Activated T-helper 1 cell treated with anti-CD3 and anti-CD28 coated beads, Interleukin-2, amount 50 U/mL, for 16 hours (primary cell): ENCODE measurements at places on chromosomes 13 and 19.

- DNase-seq = peak; percentile 31
Observed at GRCh38 chr19:13234518-13234917, 84.3 kb downstream of the IER2 start.

DNA sequence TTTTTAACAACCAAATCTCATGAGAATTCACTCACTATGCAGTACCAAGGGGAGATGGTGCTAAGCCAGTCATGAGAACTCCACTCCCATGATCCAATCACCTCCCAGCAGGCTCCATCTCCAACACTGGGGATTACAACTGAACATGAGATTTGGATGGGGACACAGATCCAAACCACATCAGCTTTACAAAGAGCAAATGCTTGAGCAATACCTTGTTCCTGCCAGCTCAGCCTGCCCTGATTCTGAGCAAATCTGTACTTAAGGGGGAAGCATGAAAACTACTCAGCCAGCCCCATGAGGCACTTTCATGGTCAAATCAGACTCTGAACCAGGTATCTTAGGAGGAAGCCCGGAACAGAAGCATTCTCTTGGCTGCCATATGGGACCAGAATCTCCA lies 259.9 kb downstream of the TBC1D4 start:
- DNase-seq = no peak

GRCh38 chr13:99959540-99960230 lies 11.9 kb downstream of the ZIC5 start:
- no peak for DNase-seq

DNA sequence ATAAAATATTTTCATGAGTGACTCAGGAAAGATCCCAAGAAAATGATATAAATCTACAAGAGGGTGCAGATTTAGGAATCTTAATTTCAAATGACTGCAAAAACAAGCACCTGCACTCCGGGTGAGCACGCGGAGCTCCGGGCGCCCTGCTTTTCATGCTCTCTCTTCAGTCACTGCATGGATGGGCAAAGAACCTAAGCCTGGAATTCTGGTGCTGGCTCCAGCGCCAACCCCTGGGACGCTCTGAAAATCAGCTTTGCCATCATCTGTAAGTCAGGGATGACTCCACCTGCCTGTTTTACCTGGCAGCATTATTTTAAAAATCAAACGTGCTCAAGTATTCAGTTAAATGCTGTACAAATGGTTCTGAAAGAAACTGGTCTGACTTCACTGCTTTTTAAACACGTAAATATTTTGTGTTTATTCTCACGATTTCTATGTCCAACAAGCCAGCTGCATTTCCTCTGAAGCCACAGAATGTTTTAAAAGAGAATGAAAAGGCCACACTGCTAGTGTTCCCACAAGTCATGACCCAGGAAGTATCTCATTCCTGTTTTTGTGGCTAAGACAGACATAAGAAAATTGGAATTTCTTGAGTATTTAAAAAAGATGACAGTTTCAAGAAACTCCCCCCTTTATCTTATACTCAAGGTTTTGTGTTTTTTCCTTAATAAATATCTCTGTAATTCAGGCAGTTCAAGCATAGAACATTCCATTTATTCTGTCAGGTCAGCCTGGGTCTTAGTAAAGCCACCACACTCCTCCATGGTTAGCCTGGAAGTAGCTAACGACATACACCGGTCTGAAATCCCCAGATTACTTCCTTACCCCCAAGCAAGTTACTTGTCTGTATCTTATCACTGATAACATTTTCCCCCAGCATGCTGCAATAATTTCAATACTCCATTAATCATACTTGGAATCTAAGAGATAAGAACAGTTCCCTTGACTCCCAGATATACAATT lies 81.1 kb downstream of the COL4A1 start:
- DNase-seq = no peak

GRCh38 chr19:7655581-7655980 lies 13.3 kb upstream of the RETN start:
- DNase-seq = no peak

DNA sequence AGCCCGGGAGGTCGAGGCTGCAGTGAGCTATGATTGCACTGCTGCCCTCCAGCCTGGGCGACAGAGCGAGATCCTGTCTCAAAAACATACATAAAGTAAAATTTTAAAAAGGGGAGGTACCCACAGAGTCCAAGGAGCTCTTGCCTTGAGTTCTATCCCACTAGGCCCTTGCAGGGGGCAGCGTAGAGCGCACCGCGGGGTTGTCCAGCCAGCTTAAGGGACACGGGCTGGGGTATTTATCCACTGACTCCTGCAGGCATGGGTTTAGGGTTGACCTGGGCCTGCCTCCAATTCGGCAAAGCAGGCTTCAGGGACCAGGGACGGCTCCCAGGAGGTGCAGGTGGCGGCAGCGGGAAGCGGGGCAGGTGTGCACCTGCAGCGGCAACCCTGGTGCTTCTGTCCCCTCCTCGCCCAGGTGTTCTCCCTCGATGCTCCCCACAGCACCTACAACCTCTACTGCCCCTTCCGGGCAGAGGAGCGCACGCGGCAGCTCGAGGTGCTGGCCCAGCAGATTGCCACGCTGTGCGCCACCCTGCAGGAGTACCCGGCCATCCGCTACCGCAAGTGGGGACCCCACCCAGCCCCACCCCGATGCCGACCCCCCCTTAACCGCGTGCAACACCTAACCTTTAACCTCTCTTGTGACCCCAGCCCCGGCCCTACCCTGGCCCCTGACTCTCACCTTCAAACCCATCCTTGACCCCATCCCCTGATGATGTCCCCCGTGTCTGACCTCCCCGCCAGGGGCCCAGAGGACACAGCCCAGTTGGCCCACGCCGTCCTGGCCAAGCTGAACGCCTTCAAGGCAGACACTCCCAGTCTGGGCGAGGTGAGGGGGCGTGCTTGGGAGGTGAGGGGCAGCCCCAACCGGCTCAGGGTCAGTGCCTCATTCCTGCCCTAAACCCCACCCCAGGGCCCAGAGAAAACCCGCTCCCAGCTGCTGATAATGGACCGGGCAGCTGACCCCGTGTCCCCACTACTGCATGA lies 4.7 kb downstream of the STXBP2 start:
- DNase-seq = no peak

DNA sequence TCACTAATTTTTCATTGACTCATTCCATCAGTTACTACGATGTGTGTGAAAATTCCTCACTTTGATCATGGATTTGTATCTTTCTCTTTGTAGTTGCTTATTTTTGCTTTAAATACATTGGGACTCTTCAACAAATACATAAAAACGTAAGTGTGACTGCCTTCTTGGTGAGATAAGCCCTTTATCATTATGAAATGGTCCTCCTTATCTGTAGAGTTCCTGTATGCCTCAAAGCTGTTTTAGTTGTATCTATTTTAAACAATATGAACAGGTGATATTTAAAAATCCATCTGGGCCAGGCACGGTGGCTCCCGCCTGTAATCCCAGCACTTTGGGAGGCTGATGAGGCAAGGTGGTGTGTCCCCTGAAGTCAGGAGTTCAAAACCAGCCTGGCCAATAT lies 11.3 kb downstream of the DCUN1D2 start:
- DNase-seq = no peak

- DNase-seq = no peak
Observed at GRCh38 chr13:32126278-32126677, 94.7 kb downstream of the FRY start.

GRCh38 chr13:40433577-40433976 lies 232.9 kb downstream of the FOXO1 start:
- DNase-seq = no peak

DNA sequence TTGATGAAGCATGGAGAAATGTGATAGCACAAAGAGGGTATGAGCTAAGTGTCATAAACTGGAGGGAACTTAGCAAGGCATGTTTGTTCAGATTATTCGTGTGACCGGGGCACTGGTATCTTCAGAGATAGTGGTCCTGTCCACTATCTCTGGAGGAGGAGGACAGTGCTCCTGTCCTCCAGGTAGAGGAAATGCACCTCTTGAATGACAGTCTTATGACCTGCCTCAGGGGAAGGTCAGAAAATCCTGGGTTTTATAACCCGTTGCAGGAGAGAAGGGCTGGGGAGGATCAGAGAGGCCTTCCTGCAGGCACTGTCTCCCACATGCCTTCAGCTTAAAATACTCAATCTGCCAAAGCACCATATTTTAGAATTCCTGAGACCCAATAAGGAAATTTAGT lies 213.5 kb upstream of the UBL3 start:
- DNase-seq = no peak

DNA sequence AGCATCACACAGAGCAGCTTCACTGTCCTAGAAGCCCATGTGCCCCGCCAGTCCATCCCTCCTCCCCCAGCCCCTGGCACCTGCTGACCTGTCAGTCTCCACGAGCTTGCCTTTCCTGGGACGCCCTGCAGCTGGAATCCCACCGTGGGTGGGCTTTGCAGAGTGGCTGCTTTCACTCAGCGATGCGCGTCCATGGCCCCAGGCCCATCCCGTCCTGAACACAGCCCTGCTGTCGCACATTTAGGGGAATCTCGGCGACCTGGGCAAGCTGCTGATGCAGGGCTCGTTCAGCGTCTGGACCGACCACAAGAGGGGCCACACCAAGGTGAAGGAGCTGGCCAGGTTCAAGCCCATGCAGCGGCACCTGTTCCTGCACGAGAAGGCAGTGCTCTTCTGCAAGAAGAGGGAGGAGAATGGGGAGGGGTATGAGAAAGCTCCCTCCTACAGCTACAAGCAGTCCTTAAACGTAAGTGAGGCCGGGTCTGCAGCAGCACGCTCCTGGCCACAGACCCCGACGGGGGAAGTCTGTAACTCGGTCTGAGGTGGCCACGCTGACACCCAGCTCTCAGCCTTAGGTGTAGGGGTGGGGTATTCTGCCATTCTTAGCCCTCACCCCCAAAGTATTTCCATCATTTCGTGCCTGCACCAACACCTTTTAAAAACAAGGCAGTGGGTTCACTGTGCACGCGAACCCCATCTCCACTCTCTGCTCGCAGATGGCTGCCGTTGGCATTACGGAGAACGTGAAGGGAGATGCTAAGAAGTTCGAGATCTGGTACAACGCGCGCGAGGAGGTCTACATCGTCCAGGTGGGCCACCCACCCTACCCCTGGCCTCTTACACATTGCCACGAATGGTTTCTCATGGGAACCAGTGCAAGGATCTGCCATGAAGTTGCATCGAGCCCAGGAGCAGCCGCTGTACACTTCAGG lies 18.3 kb upstream of the F7 start:
- DNase-seq = no peak

GRCh38 chr13:99525967-99526366 lies 24.7 kb downstream of the TM9SF2 start:
- no peak for DNase-seq

DNA sequence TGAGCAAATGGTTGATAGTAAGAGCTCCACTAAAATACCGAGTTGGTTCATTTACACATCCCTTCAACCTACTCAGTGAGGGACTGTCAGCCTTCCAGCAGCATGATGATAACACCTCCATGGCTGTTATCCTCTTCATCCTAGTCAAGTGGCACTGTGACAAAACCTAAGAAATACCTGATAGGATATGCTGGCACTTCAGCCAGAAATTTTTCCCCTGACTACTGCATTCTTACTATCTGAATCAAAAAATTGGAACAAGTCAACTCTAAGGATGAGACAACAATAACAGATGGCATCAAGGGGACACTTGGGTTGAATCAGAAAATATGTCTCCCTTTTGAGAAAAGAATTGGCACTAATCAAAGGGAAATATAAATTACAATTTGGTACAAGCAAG lies 193.9 kb downstream of the KCTD12 start:
- no peak for DNase-seq

DNA sequence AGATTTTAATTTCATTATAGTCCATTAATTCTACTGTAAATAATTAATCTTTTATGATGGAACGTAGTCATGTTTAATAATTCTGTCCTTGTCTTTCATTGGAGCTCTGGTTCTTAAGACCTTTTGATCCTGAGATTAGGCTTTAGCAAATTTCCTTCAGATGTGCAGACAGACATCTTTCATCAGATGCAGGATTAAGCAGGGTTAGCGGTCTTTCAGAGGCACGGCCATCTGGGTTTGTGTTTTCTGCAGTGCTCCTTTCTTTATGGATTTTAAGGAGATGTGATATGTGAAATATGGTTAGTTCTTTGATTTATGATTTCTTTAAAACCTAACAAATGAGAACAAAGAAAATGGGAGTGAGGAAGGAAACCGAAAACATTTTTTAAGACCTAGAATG lies 643.9 kb upstream of the SGCG start:
- no peak for DNase-seq

DNA sequence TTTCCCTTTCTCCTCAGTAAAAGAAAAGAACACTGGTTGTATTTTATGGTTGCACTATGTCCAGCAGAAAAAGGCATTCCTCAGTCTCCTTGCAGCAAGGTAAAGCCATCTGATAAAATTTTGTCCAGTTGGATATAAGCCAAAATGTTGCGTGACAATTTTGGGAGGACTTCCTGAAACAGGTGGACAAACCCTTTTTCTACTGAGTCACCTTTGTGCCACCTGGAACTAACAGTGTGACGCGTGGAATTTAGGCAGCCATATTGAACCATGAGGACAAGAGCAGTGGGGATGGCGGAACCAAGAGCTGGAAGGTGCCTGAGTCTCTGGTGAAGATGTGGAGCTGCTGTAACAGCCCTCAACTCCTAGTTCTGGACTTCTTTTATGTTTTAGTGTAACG lies 8.2 kb downstream of the CADM4 start:
- DNase-seq = no peak

DNA sequence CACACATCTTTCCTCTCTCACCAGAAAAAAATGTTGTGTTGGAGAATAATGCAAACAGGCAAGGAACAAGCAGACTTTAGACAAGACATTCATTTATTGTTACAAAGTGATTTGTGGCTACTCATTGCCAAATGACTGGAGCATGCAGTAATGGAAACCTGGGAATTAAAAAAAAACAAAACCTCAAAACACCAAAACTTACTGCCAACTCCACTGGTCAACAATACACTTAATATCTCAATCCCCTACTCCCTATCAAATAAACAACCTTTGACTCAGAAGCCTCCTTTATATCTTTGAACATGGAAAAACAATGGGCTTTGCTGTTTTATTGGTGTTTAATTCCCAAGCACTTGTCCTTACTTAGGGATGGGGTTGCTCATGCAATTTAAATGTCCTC lies 112.8 kb downstream of the POSTN start:
- DNase-seq = no peak

GRCh38 chr13:39998166-39998565 lies 342.7 kb downstream of the COG6 start:
- no peak for DNase-seq

DNA sequence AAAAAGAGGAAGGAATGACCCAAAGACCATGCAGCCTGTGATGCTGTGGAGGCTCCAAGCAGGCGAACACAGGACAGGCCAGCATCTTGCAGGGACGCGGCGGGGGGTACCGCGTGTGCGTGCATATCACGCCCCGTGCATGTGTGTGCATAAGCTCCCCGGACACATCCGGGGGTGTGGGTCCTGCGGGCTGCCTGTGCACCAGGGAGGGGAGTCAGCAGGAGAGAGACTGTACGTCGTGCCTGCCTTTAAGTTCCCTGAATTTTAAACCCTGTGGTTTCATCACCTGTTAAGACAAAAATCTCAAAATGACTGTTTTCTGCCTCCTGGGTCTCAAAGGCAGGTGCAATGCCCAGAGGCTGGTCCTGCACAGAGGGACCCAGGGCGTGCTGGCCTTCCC lies 16.6 kb downstream of the ADAT3 start:
- DNase-seq = no peak

- no peak for DNase-seq
Observed at GRCh38 chr13:99653526-99653925, 152.3 kb downstream of the TM9SF2 start.

GRCh38 chr19:16013851-16014840 lies 62.1 kb upstream of the TPM4 start:
- no peak for DNase-seq

GRCh38 chr19:13127811-13128575 lies 9.9 kb downstream of the NACC1 start:
- no peak for DNase-seq
